NCI-H446 treated with DMSO at 0.1 percent for 48 hours (cell line): ENCODE measurements at places on chromosomes 16 and 17.

DNA sequence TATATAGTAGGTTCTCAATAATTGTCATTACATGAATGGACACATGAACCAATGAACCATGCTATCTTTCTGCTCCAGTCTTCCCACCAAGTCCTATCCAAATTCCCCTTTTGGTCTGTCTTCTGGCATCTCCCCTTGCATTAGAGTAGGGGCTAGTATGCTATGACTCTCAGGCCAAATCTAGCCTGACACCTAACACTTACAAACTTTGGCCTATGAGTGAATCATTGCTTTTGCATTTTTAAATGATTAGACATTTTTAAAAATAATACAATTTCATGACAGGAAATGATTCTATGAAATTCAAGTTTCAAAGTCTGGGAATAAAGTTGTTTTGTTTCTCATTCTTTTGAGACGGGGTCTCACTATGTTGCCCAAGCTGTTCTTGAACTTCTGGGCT is 102.5 kb upstream of the MAF start:
- DNase-seq = no peak

DNA sequence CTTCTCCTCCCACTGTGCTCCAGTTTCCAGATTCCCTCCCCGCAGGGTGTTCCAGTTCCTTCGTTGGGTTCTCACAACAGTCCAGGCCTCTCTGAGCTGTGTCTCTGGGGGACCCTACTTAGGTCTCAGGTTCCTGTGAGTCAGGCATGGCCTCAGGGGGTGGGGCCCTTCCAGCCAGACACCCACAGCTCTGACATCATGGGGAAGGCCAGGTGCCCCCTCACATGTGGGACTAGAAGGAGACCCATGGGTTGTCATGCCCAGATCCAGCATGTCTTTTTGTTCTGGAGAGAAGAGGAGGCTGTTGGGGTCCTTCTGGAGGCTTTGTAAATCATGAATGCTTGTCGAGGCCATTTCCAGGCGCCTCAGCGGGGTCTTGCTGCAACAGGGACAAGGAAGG is 32.0 kb upstream of the NDRG4 start:
- no peak for DNase-seq

GRCh38 chr16:590188-590814 is 435 bp downstream of the RAB40C start:
- no peak for DNase-seq

DNA sequence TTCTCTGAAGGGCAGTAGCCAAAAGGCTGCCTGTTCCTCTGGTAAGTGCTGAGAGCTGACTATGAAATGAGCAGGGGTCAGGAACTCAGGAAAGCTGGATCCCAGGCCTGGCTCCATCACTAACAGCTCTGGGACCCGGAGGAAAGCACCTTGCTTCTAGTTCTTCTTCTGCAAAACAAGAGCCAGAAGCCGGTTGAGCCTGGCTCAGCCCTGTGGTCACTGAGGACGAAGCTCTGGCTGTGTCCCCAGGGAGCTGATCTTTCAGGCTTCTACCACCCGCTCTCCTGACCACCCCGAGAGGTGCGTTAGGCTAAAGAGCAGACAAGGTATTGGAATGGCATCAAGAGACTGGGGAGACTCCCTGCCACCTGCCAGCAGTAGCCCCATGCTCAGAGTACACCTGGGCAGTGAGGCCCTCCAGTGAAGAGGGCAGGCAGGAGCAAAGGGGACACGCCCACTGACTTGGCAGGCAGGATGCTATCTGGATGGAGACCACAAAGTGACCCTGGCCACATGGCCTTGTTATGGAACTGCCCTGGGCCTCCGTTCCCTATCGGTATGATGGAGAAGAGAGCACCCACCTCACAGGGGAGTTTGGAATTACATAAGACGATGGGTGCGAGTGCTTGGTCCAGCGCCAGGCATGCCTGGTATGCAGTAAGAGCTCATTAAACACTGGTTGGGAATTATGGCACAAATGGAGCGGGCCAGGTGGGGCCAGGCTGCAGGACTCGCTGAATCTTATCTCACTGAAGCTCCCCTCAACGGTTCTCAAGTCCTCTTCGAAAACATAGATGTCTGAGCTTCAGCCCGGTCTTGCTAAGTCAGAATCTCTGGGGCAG is 61.4 kb downstream of the COG7 start:
- no peak for DNase-seq

DNA sequence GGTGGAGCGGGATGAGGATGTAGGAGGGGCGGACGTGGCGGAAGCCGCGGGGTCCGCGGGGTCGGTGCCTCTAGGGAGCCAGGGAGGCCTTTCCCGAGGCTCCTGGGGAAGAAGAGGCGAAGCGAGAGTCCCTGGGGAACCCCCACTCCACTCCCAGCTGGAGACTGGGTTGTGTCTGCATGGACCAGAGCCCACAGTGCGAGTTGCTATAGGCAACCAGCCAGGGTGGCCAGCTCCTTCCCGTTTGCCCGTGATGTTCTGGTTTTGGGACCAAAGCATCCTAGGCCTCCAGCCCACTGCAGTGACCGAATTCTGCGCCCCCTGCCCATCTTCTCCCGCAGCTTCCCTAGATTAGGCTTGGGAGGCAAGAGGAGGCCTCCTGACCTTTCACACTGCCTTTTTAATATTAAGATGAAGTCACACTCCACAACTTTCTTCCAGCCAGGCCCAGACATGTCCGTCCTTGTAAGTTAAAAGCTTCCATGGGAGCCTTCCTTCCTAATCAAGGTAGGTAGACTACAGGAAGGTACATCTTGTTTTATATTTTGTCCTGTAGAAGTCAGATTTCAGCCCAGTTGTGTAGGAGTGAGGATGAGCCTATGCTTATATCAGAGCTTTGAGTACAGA is 469 bp downstream of the AMZ2 start:
- DNase-seq = no peak
